ENCODE measurements at places on chromosomes 1 and 21. TPM values are rescaled to one million over a fixed set of nuclear protein-coding genes. Genes with fewer than 3 reads are reported as not detected.

OR2T35 gene
- not detected for total RNA-seq

SLAMF8 gene
- total RNA-seq: not detected

FGGY gene
- 11.6 TPM for total RNA-seq

HSD3B1 gene
- total RNA-seq: not detected

AUNIP gene
- 1.3 TPM for total RNA-seq

LEFTY2 gene
- 5.0 TPM for total RNA-seq

GCSAML gene
- total RNA-seq: not detected

FCRL6 gene
- total RNA-seq: not detected

RAP1GAP gene
- 4.8 TPM for total RNA-seq

FYB2 gene
- not detected for total RNA-seq

RHOU gene
- 79.7 TPM for total RNA-seq

PFKL gene
- 48.6 TPM for total RNA-seq
